Body of pancreas (tissue), 4 donors: ENCODE measurements at places on chromosomes 5 and 9. TPM values are rescaled to one million over a fixed set of nuclear protein-coding genes. Genes with fewer than 3 reads are reported as not detected.

DNA sequence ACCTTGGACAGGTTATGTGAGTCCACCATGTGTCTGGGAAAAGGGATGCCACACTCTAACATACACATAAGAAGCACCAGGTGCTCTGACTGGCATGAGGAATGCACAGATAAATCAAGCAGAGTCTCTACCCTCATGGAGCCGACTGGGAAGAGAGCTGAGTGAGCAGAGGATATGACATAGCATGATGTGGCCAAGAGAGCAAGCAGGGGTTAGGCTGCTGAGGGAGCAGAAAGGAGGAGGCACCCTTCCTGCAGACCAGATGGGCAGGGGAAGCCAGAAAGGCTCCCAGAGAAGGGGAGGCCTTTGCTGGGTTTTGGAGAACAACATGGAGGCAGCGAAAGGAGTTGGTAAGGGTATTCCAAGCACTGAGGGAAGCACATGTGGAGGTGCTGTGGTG is 223.1 kb downstream of the GNA14 start:
- DNase-seq, result no peak
- H3K27me3 ChIP-seq, result no peaks in the 10 kb centered on the region
- no peak overlapping the region for H3K4me3 ChIP-seq
- no peak overlapping the region for H3K27ac ChIP-seq

DNA sequence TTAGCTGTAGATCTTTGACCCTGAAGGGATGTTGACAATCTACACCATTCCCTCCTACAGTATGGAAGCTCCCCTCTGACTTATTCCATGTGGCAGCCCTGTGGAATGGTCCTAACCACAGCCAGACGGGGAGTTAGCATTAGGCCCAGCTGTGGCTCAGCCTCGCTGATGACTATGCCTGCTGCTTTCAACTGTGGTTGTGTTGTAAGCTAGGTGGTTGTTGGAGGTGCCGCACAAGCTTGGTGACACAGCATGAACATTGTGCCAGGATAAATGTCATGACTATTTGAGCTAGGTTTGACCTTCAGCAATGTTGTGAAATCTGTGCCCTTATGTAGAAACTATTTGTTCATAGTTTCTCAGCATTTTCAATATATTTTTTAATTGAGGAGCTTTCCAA is 40.6 kb downstream of the SGCD start:
- H3K27ac ChIP-seq, result no peak overlapping the region
- no peaks in the 10 kb centered on the region for H3K4me1 ChIP-seq
- H3K27me3 ChIP-seq, result no peaks in the 10 kb centered on the region
- H3K4me3 ChIP-seq, result no peak overlapping the region

Gene PLPP1
- total RNA-seq, result 227 TPM

DNA sequence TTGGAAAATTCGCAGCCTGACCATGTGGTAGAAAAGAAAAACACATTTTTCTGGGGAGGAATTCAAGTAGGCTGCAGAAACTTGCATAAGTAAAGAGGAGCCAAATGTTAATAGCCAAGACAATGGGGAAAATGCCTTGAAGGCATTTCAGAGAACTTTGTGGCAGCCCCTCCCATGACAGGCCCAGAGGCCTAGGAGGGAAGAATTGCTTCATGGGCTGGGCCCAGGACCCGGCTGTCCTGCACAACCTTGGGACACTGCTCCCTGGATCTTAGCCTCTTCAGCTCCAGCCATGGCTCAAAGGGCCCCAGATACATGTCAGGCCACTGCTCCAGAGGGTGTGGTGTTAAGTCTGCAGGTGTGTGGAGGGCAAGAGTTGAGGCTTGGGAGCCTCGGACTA is 158.6 kb downstream of the OSTF1 start:
- no peak for DNase-seq
- H3K27me3 ChIP-seq, result no peaks in the 10 kb centered on the region
- no peak overlapping the region for H3K27ac ChIP-seq
- H3K4me1 ChIP-seq, result no peaks in the 10 kb centered on the region
- no peak overlapping the region for H3K4me3 ChIP-seq
- H3K36me3 ChIP-seq, result no peaks in the 10 kb centered on the region

Gene ATP10B
- total RNA-seq, result 2.1 TPM

Gene NKD2
- total RNA-seq, result 4.2 TPM

GRCh38 chr9:97895695-97896332 is 26.5 kb downstream of the TRMO start:
- H3K36me3 ChIP-seq, result no peaks in the 10 kb centered on the region
- H3K4me1 ChIP-seq, result peaks cover 2% of the 10 kb centered on the region
- no peak overlapping the region for H3K27ac ChIP-seq
- H3K27me3 ChIP-seq, result no peaks in the 10 kb centered on the region
- H3K4me3 ChIP-seq, result no peak overlapping the region
